Astrocyte of the cerebellum (primary cell): ENCODE measurements at places on chromosomes 6 and 20.

DNA sequence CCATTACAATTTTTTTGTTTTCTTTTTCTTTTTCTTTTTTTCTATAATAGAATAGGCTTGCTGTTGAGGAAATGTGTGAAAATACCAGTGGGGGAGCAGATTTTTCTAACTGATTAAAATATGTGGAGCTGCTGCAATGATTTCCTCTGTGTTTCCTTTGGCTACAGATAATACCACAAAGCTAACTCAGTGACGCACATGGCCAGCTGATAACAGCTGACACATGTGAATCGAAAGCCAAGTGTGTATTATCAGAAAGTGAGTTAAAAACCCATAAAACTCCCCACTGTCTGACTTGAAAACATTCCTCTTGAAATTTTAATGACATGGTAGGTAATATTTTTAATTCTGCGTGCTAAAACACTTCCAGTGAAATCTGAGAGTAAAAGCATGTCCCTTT is 70.8 kb upstream of the AHI1 start:
- peak; percentile 92 for DNase-seq

DNA sequence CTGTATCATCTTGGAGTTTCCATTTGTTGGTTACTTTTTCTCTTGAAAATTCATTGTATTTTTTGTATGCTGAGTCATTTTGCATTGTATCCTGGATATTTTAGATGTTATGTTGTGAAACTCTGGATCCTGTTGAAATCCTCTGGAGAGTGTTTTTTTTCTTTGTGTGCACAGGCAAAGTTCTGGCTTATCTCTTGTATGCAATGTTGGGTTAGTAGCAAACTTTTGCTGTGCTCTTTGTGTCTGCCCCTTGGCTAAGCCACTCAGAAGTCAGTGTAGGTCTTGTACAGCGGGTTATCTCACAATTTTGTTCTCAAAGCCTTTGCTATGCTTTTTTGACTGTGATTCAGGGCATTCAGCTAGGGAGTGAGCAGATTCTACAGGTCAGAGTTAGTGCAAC is 29.1 kb upstream of the LMBRD1 start:
- DNase-seq, result no peak

DNA sequence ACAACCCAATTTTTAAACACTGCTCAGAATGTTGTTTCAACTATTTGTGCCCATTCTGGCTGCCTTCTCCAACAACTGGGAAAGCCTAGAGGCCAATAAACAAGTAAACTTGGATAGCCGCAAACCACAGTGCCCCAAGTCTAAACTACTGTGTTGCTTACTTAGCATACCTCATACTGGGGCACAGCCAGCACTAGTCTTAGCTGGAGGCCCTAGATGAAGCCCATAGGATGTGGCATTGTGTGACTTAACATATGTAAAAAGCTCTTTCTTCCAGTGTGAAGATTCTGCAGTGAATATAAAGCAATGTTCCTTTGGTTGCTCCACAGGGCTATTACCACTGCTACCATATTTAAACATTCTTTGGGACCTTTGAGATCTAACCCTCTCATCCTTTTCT is 564.3 kb upstream of the NRSN1 start:
- no peak for DNase-seq

DNA sequence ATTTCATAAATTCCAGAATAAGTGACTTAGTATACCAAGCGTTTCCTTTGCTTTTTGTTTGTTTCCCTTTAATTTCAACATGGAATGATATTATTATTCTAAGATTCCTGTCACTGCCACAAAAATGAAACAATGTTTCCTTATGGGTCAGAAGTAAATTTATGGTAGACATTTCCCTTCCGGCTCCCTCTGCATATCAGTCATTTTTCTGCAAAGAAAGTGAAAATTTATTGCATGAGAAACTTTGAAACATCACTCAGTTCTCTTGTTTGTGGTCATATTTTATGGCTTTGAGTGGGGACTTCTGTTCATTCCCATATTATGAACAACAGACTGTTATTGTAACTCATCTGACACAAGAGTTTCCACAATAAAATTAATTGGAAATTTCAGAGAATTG is 97.8 kb downstream of the NKAIN2 start:
- no peak for DNase-seq

GRCh38 chr6:69622230-69622629 is 174.6 kb downstream of the LMBRD1 start:
- no peak for DNase-seq

GRCh38 chr6:148249679-148250375 is 92.8 kb upstream of the SASH1 start:
- no peak for DNase-seq

- DNase-seq, result no peak
These were observed 114.8 kb downstream of the FOXO3 start for GRCh38 chr6:108675226-108676200.

DNA sequence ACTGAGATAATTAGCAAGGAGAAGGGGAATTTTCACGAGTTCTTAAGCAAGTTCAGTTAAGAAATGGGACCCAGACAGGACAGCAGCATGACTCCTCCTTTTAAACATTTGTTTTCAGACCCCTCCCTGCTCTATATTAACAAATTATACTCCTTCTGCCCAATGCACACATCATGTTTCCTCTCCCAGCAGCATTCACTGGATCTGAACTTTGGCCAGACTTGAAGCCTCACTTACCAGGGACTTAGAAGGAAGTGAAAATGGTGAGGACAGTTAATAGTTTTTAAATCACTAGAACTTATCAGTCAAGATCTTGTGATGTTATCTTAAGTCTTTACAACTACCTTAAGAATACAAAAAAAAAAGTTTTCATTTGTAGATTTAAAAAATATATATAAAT is 1174.7 kb upstream of the MAP3K7 start:
- no peak for DNase-seq

DNA sequence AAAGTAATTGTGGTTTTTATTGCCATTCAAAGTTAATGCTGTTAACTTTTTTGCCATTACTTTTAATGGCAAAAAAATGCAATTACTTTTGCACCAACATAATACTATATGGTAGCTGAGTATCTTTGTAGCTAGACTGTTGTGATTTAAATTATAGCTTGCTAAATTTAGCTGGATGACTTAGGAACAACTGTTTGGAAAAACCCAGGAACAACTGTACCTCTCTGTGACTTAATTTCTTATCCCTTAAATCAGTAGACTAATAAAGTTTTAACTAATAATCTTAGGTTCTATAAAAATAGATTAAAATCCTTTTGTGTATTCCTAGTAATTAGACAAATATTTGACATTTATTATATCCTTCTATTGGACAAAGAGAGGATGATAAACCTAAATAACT is 268.2 kb downstream of the TENT5A start:
- DNase-seq, result no peak

DNA sequence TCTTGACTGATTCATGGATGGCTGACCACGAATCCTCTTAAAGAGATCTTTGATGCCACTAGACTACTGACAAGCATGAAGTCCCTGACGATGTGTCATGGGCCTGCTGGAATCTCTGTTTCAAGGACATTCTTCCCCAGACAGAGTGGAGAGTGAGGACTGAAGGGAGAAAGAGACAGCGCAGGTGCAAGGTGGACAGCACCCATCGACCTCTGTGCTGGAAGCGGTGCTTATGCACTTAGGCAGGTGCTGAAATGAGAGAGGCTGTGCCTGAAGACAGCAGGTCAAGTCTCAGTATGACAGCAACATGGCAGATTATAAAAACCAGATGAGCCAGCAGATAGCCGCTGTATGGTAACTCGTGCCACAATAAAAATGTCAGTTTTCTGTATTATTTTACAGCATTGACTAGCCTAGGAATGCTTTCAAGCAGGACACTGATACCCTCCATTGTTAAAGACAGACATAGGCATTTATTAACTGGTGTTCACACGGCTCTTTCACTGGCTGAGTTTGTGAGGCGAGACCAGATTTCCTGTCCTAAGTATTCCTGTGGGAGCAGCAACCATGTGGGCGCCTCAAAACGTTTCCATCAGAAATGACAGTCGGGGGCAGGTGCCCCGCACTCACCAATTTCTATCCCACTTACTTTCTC is 47.5 kb downstream of the FOXC1 start:
- no peak for DNase-seq

- DNase-seq, result no peak
These were observed 2.8 kb upstream of the FANCE start for GRCh38 chr6:35449287-35449881.

DNA sequence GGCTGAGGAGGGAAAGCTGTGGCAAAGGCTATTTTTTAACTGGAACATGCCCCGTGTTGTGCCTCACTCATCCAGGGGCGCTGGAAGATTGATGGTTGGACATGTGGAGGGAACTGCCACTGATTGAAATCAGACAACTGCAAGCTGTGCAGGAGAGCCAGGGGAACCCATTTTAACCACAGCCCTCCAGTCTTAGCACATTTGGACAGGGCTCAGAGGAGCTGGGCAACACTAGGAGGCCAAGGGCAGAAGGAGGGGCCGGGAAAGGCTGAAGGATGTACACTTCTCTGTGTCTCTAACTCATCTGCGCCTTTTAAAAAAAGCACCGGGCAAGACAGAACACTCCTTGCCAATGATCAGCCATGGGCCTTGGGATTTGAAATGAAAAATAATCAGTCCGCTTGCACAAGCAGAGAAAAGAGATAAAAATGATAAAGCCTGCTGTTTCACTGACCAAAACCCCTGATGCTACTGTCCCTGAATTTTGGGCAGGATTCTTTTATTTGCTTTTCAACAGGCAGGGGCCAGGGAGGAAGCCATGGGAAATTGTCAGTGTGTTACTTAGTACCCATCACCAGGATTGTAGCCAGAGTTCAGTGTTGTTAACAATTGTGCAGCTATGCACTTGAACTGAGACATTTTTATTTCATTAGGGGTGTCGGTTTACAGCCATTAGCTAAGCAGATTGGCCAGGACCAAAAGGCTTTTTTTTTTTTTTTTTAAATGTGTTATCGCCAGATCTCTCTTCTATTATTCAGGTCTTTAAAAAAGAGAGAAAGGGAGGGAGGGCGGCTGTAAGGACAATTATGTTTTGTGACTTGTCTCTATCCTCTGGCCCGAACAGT is 109.3 kb upstream of the EYA4 start:
- DNase-seq, result no peak
